Stimulated activated CD8-positive, alpha-beta memory T cell treated with anti-CD3 and anti-CD28 coated beads, Interleukin-4, amount 100 ng/mL, for 1 hour (primary cell): ENCODE measurements at places on chromosomes 6 and 20.

- DNase-seq = no peak
Observed at GRCh38 chr20:18188434-18188833, 50.8 kb downstream of the KAT14 start.

- no peak for DNase-seq
Observed at GRCh38 chr6:130931683-130932082, 104.5 kb downstream of the SMLR1 start.

- DNase-seq = no peak
Observed at GRCh38 chr6:160912411-160912810, 79.2 kb upstream of the MAP3K4 start.

- DNase-seq = no peak
Observed at GRCh38 chr6:78157606-78158005, 504.8 kb downstream of the MEI4 start.

- no peak for DNase-seq
Observed at GRCh38 chr20:44728801-44729443, 13.8 kb downstream of the CCN5 start.

- DNase-seq = no peak
Observed at GRCh38 chr20:36875702-36876472, at the start of gene TLDC2. Gene TLDC2, plus strand, starts transcription at chr20:36876138. Its CDS starts 37 bp downstream, at chr20:36876175.

DNA sequence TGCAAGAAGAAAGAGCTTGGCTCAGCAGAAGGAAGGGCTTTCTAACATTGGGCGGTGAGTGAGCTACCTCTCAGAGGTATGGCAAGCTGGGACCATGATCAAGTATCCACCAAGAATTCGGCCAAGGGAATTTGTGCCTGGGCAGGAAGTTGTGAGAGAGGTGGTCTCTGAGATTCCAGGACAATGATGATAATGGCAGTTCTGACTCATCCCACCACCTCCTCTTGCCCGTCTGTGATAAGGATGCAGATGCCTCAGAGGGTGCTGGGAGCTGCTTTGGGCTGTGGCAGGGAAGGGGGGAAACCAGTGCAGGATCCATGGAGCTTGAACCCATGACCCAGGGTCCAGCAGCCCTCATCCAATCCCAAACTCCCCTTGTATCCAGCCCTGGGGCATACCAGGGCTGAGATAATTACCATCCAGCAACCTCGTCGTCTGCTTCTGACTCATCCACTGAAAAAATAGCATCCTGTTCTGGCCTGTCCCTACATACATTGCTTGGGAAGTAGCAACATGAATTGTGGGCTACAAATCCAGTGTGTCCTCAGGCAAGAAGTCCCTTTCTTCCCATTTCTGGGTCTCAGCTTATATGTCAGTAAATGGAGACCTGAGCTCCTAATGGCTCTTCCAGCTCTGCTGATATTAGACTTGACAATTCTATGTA lies 5.9 kb downstream of the TGM6 start:
- DNase-seq = no peak

- no peak for DNase-seq
Observed at GRCh38 chr20:44183282-44183681, 3.7 kb downstream of the JPH2 start.

GRCh38 chr6:10534419-10534762 lies 13.2 kb downstream of the GCNT2 start:
- no peak for DNase-seq

DNA sequence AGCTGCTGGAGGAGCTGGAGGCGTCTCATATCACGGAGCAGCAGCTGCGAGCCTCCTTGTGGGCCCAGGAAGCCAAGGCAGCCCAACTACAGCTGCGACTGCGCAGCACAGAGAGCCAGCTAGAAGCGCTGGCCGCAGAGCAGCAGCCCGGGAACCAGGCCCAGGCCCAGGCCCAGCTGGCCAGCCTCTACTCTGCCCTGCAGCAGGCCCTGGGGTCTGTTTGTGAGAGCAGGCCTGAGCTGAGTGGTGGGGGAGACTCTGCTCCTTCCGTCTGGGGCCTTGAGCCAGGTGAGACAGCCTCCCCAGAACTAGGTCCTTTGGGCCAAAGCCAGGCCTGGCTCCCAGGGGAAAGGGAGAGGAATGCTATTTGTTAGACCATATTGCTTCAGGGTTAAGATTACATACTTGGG lies 31.7 kb downstream of the C20orf173 start:
- no peak for DNase-seq

DNA sequence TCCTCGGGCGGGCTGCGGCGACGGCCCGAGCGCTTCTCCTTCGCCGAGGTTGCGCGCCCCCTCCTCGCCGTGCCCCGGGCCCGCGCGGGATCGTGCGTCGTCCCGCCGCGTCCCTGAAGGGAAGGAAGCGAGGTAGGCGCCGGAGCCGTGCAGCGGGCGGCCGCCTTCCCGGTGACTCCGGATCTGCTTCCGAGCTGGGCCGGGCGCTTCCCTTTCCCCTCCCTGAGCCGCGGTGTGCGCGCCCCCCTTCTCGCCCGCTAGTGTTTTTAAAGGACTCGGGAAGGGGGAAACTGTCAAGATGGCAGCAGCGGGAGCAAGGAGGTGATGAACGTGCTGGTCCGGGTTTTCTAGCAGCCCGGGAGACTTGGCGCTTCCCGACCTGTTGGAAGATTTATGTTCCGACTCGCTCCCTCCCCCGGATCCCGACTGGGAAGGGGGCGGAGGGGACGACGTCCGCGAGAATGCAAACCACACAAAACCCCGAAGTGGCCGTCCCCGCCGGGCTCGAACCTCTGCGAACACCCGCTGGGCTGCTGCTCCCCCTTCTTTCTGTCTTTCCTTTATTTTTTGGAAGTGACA lies 744 bp upstream of the FOXO3 start:
- no peak for DNase-seq

DNA sequence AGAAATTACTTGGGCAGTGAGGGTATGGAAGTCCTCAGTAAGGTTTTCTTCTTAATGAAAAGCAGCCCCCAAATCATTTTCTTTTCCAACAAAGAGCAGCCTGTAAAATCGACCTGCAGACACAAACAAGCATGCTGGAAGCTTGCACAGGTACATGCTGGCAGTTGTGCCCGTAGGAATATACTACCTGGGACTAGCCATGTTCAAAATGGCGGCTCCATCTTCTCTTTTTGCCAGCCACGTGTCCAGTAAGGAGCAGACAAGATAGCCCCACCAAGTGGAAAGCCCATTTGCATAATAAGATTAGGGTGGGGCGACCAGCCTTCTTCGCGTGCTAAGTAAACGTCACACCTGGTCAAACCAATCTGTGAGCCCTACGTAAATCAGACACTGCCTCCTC lies 259.4 kb upstream of the AGPAT4 start:
- no peak for DNase-seq

- no peak for DNase-seq
Observed at GRCh38 chr6:143961886-143962878, 45.9 kb downstream of the PLAGL1 start.

DNA sequence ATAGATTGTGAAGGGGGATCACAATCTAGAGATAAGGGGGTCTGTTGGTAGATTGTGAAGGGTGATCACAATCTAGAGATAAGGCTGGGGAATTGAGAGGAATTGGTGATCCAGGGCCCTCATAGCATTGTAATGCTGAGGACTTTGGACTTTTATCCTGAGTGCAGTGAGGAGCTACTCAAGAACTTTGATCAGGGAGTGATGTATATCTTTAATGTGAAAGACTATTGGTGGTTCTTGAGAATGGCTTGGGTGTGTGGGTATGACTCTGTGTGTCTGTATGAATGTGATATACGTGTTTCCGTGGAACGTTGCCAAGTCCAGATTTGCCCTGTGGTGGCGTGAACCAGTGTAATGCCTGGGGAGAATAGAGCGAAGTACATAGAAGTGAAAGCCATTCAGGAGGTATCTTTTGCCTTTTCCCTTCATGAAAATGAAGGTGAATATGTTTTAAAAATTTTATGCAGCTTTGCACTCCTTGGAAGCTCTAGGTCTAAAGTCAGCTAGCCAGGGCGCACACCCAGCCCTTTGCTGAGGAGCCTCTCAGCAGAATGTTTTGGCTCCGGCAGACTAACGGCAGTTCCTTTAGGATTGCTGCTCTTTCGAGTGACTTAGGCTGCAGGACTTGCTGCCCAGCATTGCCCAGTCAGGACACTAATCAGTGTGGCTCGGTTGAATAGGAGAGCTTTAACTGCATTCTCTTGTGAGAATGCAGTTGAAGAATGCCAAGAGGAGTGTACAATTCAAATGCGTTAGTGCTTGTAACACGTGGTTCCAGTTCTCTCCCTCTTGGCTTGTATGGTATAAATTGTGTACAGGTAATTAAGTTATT lies 3.5 kb downstream of the ZFAND3 start:
- no peak for DNase-seq

GRCh38 chr20:24063100-24063499 lies 74.5 kb upstream of the GGTLC1 start:
- no peak for DNase-seq

- no peak for DNase-seq
Observed at GRCh38 chr6:105204768-105205167, 25.0 kb upstream of the POPDC3 start.

- no peak for DNase-seq
Observed at GRCh38 chr20:60236613-60237012, 278.4 kb downstream of the CDH26 start.

GRCh38 chr6:99297415-99297814 lies 52.1 kb downstream of the FAXC start:
- DNase-seq = no peak

DNA sequence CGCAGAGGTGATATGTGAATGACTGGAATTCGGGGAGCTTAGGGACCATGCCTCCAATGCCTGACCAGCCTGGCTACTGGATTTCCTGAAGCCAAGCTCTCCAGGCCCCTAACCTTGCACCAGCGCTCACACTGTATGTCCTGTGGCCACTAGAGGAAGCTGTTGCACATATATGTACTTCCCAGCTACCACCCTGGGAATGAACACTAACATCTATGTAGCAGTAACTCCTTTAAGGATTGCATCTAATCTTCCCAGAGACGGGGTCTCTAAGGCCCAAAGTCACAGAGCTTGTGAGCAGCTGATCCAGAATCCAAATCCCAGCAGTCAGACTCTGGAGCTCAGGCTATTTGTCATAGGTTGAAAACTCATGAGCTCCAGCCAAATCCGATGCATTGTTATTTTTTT lies 20.4 kb upstream of the BPIFB1 start:
- DNase-seq = no peak

- DNase-seq = no peak
Observed at GRCh38 chr20:61049684-61050083, 202.4 kb upstream of the CDH4 start.

GRCh38 chr6:15653581-15653980 lies 9.2 kb downstream of the DTNBP1 start:
- DNase-seq = no peak

DNA sequence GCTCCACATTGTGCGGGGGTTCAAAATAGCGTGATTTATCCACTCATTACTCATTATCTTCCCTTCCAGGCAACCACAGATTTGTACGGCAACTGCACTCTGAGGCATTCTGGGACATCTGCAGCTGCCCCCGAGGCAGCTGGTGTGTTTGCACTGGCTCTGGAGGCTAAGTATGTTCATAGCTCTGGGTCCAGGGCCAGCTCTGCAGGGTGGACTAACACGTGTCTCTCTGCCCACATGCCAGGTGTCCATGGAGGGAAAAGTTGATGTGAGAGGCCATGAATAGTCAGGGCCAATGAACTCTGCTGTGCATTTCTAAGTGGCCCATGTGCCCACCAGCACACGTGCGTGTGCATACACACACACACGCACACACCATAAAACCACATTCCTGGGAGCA lies 74.9 kb downstream of the BFSP1 start:
- DNase-seq = no peak

DNA sequence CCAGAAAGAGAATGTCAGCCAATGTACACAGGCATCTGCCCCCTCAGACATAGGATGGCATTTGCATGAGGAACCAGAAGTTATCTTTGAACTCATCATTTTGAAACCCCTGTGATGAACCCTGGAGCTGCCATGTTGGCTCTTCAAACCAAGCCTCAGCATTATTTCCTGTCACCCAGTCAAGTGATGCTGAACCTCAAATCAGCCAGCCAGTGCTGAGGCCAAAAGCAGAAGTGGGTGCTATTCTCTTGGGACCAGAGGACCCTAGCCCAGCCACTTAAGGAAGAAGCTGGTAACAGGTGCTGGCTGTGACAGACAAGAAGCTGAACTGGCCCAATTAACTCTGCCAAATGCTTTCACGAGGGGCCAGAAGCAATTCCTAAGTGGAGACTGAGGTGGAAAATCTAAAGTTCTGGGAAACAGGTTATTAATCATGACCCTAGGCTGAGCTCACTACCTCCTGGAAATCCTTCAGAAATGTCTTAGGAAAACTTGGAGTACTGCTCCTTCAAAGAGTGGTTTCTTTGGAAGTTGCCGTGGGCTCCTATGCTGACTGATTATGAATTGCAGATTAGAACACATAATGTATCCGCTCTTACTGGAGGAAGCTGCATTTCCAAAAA lies 4.0 kb downstream of the PKIG start:
- DNase-seq = no peak

DNA sequence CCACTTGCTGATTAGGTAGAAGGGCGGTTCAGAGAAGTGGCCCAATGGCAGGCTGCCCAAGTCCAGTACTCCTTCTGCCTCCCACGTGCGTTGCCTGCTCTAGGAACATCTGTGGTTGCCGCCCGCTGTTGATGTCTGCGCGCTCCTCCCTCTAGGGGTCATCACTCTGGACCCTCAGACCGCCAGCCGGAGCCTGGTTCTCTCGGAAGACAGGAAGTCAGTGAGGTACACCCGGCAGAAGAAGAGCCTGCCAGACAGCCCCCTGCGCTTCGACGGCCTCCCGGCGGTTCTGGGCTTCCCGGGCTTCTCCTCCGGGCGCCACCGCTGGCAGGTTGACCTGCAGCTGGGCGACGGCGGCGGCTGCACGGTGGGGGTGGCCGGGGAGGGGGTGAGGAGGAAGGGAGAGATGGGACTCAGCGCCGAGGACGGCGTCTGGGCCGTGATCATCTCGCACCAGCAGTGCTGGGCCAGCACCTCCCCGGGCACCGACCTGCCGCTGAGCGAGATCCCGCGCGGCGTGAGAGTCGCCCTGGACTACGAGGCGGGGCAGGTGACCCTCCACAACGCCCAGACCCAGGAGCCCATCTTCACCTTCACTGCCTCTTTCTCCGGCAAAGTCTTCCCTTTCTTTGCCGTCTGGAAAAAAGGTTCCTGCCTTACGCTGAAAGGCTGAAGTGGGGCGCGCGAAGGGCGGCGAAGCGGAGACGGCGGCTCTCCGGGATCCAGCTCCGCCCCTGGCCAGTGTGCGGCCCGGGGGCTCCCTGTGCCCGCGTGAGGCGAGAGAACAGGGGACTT lies 8.5 kb downstream of the TRIM15 start:
- no peak for DNase-seq

- no peak for DNase-seq
Observed at GRCh38 chr6:56764081-56764566, 121.4 kb upstream of the DST start.

GRCh38 chr6:79466207-79466834 lies 70.9 kb downstream of the LCA5 start:
- no peak for DNase-seq

DNA sequence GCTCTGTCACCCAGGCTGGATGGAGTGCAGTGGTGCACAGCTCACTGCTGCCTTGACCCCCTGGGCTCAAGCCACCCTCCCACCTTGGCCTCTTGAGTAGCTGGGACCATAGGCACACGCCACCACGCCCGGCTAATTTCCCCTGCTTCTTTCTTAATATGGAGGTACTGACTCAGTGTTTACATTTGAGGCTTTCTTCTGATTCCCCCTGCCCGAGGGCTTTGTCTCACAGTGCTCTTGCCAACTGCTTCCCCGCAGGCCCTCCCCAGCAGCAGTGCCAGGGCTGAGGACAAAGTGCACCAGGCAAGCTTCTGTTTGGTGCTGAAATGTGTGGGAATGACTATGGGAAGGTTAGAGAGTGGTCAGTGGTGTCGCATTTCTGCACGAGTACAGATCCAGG lies 34.8 kb downstream of the NR2E1 start:
- DNase-seq = no peak

- no peak for DNase-seq
Observed at GRCh38 chr6:149843051-149843633, 21.0 kb downstream of the LRP11 start.
